ENCODE measurements at places on chromosomes 3 and 15.

DNA sequence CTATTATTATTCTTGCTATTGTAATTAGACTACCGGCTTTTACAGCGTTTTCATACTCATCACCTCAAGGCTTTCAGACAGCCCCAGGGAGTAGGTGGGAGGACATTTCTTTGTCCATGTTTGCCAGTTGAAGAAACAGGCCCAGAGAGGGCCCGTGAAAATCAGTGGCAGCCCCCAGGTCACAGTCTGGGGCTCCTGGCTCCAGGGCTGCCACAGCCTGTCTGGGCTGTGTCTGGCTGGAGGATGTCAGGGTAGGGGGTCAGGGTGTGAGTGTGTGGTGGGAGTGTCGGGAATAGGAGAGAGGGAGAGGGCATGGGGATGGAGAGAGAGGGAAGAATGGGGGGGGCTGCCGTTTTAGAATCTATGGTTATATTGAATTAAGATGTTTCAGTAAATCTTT lies 118.2 kb upstream of the TLE3 start:
- no peak for DNase-seq

GRCh38 chr3:24155276-24155675 lies 210.2 kb downstream of the NR1D2 start:
- no peak for DNase-seq

GRCh38 chr15:49847423-49848281 lies 226.8 kb downstream of the DTWD1 start:
- DNase-seq: no peak

DNA sequence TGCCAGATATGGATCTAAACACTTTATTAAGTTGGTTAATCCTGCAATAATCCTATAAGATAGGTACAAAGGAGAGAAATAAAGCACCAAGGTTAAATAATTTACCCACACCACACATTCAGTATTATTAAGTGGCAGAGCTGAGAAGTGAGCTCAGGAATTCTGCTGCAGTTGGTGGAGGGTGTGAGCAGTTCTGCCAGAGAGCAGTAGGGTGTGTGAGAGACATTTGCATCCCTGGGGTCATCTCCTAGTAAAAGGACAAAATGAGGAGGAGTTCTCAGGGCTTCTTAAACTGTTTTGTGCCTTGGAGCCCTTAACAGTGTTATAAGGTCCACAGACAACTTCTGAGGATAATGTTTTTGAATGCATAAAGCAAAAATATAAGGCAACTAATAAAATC lies 484.5 kb downstream of the TAFA4 start:
- no peak for DNase-seq

GRCh38 chr15:66700412-66700801 lies 1.6 kb upstream of the SMAD6 start:
- DNase-seq: no peak

DNA sequence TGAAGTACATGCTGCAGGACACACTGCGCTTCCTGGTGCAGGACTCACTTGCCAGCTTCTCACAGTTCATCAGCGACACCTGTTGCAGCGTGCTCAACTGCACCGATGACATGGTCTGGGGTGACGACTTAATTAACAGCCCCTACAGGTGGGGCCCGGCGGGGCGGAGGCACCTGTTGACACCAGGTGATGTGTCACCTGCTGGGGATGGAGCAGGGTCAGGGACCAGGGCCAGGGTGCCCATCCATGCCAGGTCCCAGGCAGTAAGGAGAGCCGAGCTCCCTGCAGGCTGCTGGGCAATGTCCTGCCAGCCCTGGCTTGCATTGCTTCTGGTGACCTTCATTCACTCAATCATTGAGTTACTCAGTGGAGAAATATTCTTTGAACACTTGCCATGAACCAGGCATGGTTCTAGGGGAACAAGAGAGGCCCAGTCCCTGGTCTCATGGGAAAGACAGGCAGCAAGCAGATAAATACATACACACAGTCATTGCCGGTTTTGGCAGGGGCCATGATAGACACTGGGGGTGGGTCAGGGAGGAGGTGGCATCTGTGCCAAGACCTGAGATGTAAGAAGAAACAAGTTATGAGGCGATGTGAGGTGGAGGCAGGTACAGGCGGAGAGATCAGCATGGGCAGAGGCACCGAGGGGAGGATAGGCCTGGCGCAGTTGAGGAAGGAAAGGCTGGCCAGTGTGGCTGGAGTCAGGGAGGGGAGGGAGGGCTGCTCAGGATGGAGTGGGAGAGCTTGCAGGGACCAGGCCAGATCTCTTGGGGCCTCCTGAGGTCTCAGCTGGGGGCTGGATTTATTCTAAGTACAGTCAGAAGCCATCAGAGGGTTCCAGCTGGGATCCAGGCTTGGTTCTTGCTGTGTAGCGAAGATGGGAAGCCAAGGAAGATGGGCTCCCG lies 30.8 kb downstream of the DNAH1 start:
- DNase-seq: no peak

DNA sequence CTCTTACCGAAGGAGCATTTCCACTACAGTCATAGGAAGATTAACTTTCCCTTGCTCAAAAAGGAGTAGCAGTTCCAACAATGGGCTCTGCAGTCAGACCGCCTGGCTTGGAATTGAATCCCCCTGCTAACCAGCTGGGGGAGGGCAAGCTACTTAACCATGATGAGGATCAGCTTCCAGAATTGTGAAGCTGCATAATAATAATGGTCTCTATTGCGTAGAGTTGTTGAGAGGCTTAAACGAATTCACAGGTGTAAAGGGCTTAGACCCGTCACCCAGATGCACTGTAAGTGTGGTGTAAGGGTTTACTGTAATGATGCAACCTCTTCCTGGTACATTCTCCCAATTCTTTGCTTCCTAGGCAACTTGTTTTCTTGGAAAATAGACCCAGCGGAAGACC lies 185.2 kb upstream of the RGMA start:
- no peak for DNase-seq

DNA sequence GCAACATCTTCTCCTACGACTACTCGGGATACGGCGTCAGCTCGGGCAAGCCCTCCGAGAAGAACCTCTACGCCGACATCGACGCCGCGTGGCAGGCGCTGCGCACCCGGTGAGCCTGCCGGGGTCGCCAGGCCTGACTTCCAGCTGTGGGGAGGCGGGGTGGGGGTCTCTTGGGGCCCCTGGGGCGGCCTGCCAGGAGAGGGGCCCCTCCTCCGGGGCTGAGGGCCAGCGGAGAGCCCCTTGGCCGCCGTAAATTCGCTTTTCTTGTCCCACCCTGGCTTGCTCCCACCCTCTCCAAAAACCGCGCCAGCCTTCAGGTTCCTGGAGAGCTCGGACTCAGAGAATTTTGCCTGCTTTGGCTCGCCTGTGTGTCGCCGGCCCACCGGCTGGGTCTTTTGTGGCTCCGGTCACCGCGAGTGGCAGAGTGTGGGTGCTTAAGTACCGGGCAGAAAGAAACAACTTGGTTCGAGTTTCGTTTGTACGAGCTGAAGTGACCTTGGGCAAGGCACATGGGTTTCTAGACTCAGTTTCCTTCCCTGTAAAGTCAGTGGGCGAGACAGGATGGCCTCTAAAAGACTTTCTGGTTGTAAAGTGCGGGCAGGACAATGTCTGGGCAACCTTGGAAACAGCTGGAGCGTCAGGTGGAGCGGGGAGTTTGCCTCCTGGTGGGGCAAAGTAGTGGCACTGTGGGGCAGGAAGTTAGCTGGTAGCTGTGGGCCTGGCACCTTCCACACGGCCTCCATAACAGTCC lies 976 bp downstream of the ABHD17C start:
- DNase-seq: peak; percentile 48

DNA sequence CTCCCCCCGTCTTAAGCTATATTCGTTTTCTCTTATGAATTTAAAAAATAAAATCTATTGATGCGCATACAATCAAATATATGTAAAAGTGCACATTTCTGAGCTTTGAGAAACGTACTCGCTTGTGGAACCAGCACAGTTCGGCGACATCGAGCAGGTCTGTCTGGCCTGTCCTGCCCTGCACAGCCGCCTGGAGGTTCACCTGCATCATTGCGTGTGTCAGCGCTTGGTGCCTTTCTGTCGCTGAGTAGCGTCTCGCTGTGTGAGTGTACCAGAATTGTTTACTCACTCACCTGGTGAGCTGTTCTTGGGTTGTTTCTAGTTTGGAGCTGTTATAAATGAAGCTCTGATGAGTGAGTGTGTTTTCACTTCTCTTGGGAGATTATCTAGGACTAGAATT lies 104.0 kb downstream of the VGLL4 start:
- no peak for DNase-seq

- DNase-seq: no peak
Measured at GRCh38 chr15:95659656-95660055, 670.8 kb upstream of the NR2F2 start.

GRCh38 chr3:66639809-66640356 lies 139.1 kb upstream of the LRIG1 start:
- DNase-seq: no peak

- peak; percentile 68 for DNase-seq
Measured at GRCh38 chr3:42683875-42684598, 1.3 kb upstream of the KLHL40 start.

DNA sequence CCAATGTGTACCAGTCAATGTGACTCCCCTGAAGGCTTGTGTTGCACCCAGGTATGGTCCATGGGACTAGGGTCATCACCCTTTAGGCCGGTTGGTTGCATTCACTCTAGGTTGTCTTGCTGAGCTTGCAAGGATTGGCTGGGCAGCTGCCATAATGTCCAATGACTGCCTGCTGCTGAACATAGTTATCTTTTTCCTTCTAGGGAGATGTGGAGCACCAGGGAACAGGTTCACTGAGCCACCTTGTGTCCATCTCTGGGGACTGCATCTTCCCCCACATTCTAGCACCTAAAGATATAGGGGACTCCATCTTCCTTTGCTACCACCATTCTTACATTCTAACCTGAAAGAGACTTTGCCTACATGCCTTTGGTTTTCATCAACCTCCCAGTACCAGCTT lies 580.4 kb upstream of the TBL1XR1 start:
- DNase-seq: peak; percentile 55

DNA sequence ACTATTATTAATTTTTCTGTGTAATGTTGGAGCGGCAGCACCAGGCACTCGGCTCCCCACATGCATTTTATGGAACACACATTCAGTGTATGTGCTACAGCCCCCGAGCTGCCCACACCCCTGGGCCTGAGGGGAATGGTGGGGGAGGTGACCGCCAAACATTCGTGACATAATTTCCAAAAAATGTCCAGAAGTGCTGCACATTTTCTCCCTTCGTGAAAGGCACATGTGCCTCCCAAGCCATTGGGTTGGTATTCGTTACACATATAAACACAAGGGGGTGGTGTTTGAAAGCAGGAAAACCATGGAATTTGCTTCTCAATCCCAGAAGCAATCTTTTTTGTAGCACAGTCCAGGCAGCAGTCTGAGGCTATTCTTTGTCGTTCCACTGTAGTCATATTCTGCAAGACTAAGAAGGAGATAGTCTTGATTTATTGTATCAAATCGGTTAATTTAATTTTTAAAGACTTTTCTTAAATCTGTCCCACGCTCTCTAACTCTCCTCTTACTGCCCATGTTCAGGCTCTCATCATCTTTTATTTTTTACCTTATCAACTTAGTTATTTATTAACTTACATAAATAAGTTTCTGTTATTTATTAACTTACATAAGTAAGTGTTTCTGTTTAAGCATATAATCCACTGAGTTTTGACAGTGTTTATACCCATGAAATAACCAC lies 39.2 kb upstream of the POLR2M start:
- no peak for DNase-seq

DNA sequence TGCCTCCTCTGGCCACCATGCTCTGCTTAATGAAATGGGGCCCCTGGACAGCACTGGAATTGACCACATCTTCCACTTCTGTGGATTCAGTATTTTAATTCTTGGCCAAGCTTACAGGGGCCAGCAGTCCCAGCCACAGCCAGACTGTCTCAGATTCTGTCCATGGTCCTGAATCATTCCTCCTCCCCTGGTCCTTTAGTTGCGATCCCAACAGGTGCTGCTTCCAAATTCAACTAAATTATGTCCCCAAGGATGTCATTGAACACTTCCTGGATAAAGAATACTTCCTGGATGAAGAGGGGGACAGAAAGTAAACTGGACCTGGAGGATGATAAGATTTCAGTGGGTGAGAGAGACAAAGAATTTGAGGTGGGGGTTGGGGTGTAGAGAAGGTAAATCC lies 111.1 kb upstream of the FOXB1 start:
- DNase-seq: no peak

DNA sequence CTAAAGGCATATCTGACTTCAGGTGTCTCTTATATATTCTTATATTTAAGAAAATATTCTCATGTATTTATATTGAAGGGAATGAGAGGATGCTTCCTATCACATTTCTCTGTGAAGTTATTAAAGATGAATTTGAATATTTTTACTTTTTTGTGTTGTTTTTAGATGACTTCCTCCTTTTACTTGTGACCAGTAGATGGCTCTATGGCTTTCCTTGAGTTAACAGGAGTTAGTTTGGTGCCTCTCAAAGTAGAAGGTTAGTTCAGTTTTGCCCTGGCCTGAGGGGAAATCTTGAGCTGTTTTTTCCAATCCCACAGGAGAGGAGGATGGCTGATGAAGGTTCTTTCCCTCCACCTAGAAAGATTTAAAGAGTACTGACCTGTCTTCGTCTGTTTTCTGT lies 80.7 kb downstream of the SQOR start:
- DNase-seq: no peak

GRCh38 chr3:25855266-25855784 lies 65.4 kb downstream of the OXSM start:
- no peak for DNase-seq

- no peak for DNase-seq
Measured at GRCh38 chr15:85773970-85774369, 20.8 kb downstream of the KLHL25 start.

DNA sequence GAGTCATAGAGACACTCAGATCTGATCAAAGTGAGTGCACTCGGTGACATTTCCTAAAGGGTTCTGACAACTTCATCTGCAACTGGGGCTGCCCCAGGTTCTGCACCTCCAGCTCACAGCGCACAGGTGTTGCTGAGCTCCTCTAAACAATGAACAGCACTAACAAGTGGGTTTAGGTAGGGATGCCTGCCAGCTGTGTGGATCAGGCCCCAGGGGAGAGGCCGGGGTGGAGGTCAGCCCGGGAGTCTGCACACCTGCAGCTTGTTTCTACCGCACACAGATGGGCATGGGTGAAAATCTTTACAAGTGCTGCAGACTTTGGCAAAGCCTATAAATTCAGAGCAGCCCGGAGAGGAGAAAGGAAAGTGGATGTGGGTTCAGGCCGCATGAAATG lies 355 bp downstream of the FBXW12 start:
- DNase-seq: no peak

DNA sequence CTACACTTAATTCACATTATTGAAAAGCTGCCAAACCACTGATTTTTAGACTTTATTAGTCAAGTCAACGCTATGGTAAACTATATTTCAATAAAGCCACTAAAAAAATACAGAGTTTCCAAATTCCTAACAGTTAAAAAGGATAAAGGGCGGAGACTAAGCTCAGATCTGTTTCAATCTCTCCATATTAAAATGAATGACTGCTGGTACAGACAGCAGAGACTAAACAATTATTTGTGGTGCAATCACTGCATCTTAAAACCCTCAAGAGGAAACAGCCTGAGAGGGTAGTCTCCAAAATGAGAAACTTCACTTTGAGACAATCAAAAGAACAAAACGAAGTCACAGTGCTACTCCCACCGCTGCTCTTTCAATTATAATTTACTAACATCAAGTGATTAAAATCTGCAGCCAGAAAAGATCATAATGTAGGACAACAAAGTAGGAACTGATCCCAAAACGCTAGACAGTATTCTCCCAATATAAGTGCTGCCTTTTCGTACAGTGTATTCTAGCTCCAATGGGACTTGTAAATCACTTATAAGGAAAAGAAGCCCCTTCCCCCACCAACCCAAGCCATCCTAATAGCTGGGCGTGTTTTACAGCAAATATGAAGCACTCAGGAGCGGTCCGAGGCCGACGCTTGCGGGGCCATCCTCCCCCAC lies 1.2 kb downstream of the UBP1 start:
- no peak for DNase-seq

GRCh38 chr3:16090024-16090423 lies 84.5 kb upstream of the GALNT15 start:
- DNase-seq: no peak

- DNase-seq: no peak
Measured at GRCh38 chr15:40985541-40986330, 32.5 kb downstream of the CHAC1 start.

Measured in activated CD4-positive, alpha-beta T cell treated with anti-CD3 and anti-CD28 coated beads, Interleukin-2, Interleukin-6, amounts not matched to agents 100 ng/mL and 50 ng/mL, durations not matched to agents 16 hours and 8 hours (primary cell).